ENCODE measurements at places on chromosomes 5 and 9.

DNA sequence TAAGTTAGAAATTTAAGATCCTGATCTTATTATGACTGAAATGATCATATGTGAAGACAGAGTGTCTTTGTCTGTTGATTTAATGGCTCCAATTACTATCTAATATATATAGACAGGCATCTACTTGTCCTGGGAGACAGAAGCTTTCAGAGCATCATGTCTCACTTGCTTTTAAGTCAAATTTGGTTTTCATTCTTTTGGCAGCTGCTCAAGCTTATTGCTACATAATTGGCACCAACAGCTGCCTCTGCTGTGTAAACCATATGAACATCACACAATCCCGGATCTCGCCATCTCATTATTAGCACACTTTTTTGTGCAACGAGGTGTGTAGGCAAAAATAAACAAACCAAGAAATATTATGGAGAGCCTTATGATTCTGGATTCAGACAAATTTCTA lies 1717.9 kb downstream of the EFNA5 start:
- DNase-seq, result no peak

- DNase-seq, result no peak
These were observed 150.7 kb downstream of the ICE1 start for GRCh38 chr5:5572976-5573797.

DNA sequence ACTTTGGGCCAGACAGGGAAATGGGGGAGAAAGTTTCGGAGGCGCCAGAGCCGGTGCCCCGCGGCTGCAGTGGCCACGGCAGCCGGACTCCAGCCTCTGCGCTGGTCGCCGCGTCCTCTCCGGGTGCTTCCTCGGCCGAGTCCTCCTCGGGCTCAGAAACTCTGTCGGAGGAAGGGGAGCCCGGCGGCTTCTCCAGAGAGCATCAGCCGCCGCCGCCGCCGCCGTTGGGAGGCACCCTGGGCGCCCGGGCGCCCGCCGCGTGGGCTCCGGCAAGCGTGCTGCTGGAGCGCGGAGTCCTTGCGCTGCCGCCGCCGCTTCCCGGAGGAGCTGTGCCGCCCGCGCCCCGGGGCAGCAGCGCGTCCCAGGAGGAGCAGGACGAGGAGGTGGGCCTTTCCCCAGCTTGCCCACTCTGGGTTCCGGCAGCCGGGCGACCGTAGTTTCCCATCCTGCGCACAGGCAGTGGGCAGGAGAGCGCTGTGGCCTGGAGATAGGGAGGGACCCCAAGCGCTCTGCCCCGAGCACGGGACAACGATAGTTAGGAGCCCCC lies 516 bp downstream of the MAST4 start:
- no peak for DNase-seq

GRCh38 chr5:180130291-180130869 lies 58.8 kb upstream of the RNF130 start:
- DNase-seq, result no peak

DNA sequence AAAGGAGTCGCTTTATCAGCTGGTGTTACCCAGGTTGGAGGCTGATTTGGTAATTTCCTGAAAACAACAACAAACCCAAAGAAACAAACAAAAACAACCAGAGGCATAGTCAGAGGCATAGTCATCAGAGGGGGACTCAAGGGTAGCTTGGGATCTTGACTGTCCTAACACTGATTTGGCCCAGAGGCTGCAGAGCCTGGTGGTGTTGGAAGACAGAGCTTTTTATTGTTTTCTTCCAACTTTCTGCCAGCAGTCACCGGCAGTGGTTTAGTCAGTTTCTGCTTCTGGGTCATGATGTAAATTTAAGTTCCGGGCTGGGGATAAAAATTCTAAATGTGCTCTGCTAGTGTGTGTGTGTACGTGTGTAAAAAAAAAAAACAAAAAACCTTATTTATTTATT lies 23.5 kb upstream of the NKX2-5 start:
- no peak for DNase-seq

- DNase-seq, result no peak
These were observed 4.9 kb downstream of the SLC34A3 start for GRCh38 chr9:137235424-137236237.

DNA sequence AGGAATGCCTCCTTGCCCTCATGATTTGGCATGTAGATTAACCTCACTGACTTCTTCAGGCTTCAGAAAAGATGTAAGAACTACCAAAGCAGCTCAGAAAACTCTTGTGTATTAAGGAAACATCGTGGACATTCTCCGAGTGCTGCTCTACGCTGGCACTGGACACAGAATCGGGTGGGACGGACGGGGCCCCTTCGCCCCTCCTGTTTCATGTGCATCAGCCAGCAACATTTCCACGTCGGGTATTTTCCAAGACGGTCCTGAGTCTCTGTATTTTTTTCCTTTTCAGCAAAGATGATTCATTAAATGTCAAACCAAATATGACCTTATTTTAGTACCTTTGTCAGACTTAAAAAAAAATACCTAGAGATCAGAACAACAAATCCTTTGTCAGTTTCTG lies 583.6 kb downstream of the CCDC171 start:
- no peak for DNase-seq

DNA sequence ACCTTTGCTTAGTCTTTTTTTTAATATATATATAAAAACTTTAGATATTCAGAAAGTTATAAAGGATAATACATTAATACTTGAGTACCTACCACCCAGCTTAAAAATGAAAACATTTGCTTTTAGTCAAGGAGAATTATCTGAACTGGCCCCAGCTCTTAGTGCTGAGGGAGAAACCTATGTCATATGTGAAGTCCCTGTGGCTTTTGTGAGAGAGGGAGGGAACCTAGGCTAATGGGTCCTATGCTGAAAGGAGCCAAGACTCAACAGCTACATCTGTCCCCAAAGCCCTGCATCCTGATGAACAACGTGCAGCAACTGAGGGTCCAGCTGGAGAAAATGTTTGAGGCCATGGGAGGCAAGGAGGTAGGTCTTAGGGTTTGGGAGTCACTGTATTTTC lies 92.0 kb upstream of the RUSC2 start:
- DNase-seq, result no peak

GRCh38 chr5:143557061-143557818 lies 153.8 kb upstream of the NR3C1 start:
- DNase-seq, result no peak

DNA sequence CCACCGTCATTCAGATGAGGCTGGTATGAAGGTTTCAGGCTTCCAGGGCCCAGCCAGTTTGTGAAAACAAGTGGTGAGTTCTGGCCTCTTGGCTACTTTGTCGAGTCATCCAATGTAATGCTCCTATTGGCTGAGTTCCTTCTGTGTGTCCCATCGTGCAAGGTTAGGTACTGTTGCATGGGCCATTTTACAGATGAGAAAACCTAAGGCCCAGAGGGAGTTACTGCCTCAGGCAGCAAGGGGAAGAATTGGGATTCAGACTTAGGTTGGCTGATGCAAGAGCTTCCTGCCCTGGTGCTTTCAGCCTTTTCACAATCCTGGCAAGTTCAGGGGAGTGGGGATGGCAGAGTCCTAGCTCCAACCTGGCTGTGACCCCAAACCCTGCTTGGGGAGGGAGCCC lies 17.4 kb upstream of the PITX1 start:
- DNase-seq, result no peak

- no peak for DNase-seq
These were observed 99.3 kb upstream of the SPOCK1 start for GRCh38 chr5:137598399-137598798.

GRCh38 chr5:38370358-38371100 lies 112.2 kb downstream of the EGFLAM start:
- DNase-seq, result no peak

DNA sequence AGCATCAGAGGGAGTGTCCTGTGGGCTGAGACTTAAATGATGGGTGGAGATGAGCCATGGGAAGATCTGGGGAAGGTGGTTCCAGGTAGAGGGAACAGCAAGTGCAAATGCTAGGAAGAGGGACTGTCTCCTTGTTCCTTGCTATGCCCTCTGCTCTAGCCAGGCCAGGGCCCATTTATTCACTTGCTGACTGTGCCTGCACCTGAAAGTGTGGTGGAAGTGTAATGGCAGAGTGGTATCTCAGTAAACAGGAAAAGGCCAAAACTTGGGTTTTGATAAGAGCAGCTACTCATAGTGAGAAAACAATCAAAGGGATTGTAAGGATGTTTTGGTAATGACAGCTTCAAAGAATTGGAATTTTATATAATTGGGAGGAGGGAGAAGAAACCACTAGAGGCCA lies 32.4 kb downstream of the TLE4 start:
- no peak for DNase-seq

GRCh38 chr5:93192087-93192486 lies 388.9 kb downstream of the NR2F1-AS1 start:
- no peak for DNase-seq

- DNase-seq, result no peak
These were observed 84.2 kb downstream of the TRPM6 start for GRCh38 chr9:74803376-74804017.

DNA sequence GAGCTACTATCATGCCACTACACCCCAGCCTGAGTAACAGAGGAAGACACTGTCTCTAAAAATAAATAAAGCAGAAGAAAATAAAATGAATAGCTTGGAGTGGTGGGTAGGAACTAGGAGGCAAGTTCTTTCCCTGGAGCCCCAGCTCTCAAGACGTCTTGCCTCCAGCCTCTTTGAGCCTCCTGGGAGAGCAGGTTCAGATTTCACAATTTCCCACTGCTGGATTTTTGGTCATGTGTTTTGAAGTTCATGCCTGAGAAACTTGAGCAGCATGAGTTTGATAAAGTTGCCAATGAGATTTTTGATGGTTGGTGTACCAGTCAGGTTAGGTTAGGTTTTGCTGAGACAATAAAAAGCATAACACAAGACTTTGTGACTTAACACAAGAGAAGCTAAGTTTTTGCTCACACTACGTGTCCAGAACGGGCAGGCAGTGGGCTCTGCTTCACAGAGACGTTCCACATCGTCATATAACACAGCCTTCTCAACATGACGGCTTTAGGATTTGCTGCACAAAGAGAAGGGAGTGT lies 4.1 kb upstream of the CCDC69 start:
- DNase-seq, result no peak

- DNase-seq, result no peak
These were observed 56.6 kb downstream of the RASEF start for GRCh38 chr9:83006378-83006777.

DNA sequence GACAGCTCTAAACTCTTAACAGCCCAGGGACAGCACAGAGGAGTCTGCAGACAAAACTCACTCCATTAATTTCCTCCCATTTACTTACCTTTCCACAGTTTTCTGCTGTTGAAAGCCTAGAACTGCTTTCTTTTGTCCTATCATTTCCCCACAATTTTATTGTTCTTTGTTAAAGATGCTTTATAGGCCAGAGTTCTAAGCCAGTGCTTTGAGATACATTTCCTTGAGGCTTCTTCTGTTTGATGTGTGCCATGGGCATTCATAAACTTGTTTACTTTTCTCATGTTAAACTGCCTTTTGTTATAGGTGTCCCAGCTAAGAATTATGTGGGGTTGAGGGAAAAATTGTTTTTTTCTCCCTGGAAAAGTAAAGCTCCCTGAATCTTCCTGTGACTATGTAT lies 25.9 kb upstream of the SUB1 start:
- no peak for DNase-seq

GRCh38 chr5:57651127-57651526 lies 168.5 kb upstream of the ACTBL2 start:
- DNase-seq, result no peak

GRCh38 chr9:96117398-96118080 lies 184.4 kb downstream of the HSD17B3 start:
- no peak for DNase-seq

DNA sequence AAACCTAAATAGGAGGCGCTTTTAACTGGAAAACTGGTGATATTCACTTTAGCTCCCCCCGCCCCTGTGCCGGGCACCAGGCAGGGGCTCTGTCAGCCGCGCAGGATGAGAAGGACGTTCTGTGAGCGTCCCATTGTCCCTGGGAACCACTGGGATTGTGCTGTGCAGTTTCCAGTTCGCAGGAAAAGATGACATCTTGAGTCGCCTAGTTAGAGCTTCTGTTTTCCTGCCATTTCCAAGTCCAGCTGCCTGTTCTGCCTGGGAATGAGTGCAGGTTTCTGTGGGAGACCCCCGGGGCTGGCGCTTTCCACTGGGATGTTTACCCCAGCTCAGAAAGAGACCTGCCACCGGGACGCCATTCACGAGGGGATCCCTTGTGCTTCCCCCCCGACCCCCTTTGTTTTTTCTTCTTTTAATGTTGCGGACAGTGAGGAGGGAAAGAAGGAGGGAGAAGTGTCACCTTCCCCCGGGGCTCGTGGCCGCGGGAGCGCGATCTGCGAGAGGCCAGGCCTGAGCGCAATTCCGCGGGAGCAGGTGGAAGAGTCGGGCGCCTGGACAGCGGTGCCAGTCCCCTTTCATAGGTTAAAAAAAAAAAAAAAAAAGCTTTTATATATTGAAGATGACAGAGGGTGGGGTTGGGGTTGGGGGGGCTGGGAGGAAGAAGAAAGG lies 121.5 kb downstream of the RMI1 start:
- DNase-seq, result no peak
